Muscle of leg (tissue), 16 donors: ENCODE measurements at places on chromosomes 2 and 18. TPM values are rescaled to one million over a fixed set of nuclear protein-coding genes. Genes with fewer than 3 reads are reported as not detected.

Gene RBM44
- total RNA-seq: 1.5 TPM

Gene KRTCAP3
- 0.53 TPM for total RNA-seq

Gene DNAJC5G
- total RNA-seq: not detected

GRCh38 chr2:173354073-173354581 is 545 bp upstream of the CDCA7 start:
- DNase-seq: no peak

DNA sequence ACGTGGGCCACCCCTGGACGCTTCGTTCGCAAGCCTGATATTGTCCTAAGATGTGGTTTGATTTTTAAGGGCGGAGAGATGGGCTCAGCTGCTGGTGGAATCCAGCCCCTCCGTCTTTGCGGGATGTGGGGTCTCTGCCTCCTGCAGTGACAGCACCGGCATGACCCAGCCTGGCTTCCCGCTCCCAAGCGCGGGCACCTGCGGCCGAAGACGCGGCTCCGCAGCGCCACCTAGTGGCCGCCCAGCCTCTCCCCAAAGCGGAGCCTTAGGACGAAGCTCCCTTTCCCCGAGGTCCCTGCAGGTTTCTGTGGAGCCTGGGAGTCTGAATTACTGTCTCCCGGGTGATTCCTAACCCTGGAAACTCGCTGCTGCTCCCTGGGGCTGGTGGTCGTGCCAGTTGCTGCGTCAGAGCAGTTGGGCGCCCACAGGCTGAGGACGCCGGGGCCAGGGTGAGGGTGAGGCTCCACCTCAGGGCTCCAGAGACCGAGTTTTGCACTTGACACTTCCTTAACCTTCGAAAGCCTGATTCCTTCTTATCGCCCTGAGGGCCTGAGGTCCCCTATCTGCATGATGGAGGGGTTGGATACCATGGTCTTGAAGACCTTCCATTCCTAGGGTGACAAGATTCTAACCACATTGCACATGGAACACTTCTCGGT is 137.5 kb downstream of the TPO start:
- peak; percentile 48 for DNase-seq

GRCh38 chr2:196503398-196503797 is 136.1 kb upstream of the CCDC150 start:
- no peak for DNase-seq

DNA sequence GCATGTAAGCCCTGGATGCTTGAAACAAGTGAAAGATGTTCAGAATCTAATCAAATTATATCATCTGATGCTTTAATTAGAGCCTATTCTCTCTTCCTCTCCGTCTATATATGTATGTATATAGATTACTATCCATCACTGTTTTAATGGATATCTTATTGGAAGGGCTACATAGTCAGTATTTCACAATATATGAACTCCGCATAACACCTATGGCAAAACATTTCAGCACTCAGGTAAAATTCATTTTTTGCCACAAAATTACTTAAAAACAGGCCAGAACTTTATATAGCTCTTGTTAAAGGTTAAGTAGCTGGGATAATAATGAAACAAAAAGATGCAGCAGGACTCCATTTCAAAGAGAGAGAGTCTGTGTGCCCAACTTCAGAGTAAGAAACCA is 1.2 kb downstream of the PJVK start:
- DNase-seq: no peak

DNA sequence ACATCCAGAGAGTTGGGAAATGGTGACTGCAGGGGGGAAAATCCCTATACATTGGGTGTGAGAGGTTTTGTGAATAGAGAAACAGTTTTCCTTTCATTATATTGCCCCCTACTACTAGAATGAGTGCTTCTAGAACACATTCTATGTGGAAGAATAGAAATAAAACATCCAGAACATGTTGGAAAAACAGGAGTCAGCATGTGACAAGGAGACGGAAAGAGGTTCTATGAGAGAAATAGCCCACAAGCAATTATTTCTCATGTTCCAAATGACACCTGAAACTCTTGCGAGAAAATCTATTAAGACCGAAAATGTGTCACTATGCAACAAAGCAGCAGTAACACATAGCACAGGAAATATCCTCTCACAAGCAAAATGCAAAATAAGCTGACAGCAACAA is 202.7 kb upstream of the SPOPL start:
- no peak for DNase-seq
